CD4-positive, alpha-beta T cell treated with Interleukin-15 for 4 hours (primary cell): ENCODE measurements at places on chromosomes 5 and 9.

DNA sequence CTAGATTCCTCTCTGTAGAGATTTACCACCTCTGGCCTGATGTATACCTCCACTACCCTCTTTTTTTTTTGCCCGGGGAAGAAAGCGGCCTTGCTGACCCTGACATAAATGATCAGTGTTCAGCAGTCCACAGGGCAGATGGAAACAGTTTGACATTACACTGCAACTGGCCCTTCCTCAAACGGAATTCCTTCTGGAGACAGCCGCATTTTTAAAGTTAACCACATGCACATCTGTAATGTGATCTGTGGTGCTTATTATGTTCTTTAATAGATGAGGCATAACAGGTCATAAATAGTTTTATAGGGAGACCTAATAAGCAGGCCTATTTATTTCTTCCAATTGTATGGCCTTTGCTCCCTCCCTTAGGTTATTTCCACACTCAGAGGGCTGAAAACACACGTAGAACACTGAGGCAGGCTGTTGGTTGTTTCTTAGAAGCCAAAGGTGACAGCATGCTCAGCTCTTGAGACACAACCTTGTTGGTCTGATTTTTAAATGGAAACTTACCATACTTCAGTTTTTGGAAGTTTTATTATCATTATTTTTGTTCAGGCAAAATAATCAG lies 84.0 kb upstream of the APC start:
- DNase-seq, result no peak

DNA sequence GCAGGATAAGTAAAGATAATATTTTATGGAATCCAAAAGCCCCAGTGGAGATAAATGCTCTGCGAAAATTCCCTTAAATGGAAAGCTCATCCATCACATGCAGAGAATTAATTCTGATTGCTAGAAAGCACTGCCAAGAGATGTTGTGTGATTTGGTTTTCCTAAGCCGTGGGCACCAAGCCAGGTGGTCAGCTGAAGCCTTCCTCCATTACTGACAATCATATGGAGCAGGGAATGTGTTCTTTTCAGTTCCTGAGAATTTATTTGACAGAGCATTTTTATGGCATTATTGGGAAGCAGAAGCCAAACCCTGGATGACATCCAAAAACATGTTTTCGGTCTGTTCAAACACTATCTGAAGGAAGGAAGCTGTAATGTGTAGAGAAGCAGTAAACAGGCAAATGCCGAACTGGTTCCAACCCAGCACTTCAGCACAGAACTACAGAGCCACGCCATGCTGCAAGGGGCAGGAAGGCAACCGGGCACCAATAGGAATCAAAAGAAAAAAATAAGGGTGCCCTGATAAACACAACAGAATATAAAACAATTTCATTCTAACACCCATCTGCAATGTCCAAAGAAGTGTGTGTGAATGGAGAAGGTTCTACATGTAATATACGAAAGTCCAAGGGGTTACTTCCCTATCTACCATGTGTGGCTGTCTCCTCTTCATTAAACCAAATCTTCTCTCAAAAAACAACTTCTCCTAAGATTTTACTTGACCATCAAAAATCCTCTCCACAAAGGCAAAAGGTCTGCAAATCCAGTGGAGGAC lies 12.3 kb downstream of the ARSB start:
- DNase-seq, result no peak

- no peak for DNase-seq
Observed at GRCh38 chr9:136578915-136579649, 33.2 kb upstream of the NOTCH1 start.

DNA sequence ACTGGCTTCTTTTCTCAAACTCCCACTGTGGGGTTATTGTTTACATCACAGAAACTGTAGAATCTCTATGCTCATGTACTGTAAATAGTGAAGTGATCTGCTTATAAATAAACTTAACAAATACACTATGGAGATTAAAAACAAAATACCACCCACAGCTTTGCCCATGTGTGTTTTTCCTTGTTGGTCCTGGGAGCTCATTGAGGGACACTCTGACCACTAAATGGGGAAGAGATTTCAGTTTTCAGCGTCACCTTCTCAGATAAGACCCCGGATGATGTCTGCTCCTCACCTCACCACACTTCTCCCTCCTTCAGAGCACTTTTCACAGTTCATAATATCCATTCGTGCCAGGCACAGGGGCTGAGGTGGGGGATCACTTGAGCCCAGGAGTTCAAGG lies 89.7 kb downstream of the PDE6A start:
- DNase-seq, result no peak

DNA sequence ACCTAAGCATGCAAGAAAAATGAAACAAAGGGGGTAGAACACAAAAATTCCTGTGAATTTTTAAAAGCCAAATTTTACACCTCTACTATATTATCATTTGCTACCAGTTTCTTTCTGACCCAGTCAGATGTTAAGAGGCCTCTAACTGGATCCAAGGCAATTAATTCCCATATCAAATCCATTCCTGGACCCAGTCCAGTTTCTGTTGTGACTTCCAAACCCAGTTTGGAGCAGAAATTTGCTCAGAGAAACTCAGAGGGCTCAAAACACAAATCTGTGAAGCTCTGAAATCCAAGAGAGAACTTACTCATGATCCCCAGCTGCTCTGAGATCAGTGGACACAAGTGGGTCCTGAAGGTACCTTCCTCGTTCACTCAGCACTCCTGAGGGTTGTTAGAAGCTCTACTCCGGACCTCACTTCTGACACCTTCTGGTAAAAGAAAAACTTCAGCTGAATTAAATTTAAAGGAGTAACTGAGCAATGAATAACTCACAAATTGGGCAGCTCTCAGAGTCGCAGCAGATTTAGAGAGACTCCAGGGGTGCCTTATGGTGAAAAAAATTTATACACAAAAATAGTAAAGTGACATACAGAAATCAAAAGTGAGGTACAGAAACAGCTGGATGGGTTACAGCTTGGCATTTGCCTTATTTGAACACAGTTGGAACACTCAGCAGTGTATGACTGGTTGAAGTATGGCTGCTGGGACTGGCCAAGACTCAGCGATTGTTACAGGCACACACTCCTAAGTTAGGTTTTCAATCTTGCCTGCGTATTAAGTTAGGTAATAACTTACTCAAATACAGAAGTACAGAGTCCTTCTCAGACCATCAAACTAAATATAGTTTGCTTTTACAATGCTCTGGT lies 32.4 kb downstream of the INSL4 start:
- DNase-seq, result peak; percentile 12

GRCh38 chr9:134532084-134532483 lies 109.5 kb upstream of the COL5A1 start:
- no peak for DNase-seq

GRCh38 chr9:72577212-72577753 lies 55.9 kb downstream of the TMC1 start:
- DNase-seq, result no peak

GRCh38 chr9:120636194-120636957 lies 56.4 kb upstream of the CDK5RAP2 start:
- no peak for DNase-seq

DNA sequence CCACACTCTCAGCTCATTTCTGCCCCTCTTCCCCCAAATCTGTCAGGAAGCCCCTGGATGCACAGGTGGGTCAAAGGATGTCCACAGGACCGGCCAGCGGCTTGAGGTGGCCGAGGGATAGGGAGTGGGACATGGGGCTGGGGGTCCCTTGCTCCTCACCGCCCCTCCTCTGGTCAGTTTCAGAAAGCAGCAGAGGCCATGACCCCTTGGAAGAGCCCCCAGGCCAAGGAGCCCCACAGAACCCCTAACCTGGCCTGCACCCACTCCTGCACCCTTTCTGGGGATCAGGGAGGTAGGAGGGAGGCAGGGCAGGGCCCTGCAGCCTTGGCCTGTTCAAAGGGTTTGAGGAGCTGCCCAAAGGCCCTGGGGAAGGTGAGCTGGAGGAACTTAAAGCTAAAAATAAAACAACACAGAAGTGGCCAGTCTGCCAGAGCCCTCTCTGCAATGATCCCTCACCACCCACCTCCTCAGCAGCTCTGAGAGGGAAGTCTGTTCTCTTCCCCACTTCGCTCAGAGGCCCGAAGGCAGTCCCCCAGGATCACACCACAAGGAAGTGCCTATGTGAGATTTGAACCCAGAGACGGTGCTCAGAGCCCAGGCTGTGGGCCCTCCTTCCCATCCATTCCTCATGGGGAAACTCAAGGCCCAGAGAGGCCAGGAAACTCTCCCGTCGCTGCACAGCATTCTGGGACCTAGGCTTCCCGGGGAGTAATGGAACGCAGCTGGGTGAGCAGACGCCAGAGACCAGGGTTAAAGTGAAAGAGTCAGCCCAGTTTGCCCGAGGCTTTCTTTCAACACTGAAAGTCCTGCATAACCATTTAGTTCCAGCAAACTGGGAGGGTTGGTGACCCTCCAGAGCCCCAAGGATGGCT lies 910 bp downstream of the ENG start:
- no peak for DNase-seq

GRCh38 chr9:91712811-91713210 lies 237.2 kb downstream of the ROR2 start:
- no peak for DNase-seq

DNA sequence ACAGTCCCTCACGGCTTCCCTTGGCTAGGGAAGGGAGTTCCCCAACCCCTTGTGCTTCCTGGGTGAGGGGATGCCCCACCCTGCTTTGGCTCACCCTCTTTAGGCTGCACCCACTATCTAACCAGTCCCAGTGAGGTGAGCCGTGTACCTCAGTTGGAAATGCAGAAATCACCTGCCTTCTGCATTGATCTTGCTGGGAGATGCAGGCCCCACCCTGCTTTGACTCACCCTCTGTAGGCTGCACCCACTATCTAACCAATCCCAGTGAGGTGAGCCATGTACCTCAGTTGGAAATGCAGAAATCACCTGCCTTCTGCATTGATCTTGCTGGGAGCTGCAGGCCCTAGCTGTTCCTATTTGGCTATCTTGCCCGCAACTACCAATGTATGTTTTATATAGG lies 44.7 kb downstream of the CCL28 start:
- DNase-seq, result no peak

DNA sequence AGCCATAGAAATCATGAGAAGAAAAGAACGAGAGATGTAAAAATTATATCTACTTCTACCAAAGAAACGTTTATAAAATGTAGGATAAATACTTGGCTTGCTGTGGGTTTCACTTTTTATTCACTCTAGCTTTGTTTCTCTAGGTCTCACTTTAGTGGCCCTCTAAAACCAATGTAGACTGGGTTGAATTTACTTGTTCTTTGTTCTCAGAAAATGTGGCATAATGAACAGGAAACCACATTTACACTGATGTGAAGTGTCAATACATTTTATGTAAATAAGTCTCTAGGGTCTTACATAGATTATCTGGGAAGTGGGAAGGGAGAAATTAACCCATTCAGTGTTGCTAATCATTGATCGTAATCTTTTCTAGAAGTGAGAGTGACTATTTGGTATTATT lies 58.9 kb downstream of the PLPPR1 start:
- no peak for DNase-seq

- no peak for DNase-seq
Observed at GRCh38 chr9:69211424-69212036, 37.5 kb downstream of the TJP2 start.

- no peak for DNase-seq
Observed at GRCh38 chr9:85045271-85045670, 375.7 kb downstream of the NTRK2 start.

DNA sequence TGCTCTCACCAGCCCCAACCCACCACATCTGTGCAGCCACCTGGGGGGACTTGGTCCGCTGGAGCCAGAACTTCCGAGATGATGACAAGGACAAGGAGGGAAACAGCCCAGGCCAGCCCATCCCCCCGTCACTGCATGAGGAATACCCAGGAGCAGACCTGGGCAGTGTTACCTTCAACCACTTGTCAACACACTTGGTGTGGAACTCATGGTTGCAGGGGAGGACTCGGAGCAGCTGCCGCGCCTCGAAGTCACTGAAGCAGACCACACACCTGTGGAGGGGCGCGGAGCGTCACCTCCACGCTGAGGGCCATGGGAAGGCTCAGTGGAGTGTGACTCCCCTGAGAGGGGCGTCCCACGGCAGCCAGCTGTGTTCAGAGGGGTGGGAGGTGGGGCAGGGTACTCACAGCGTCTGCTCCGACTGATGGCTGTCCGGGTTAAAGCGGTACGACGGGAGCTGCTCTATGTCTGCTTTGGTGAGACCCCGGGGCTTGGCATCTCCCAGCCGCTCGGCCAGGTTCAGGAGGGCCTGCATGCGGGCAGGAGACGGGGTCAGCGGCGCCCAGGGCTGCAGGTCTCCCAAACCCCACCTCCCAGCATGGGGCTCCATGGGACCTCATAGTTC lies 8.0 kb downstream of the RNF44 start:
- no peak for DNase-seq

- DNase-seq, result no peak
Observed at GRCh38 chr5:121108725-121109124, 644.6 kb downstream of the PRR16 start.

GRCh38 chr5:172648755-172649154 lies 7.7 kb downstream of the NEURL1B start:
- DNase-seq, result no peak

GRCh38 chr9:79145442-79145841 lies 426.3 kb upstream of the TLE4 start:
- no peak for DNase-seq

- no peak for DNase-seq
Observed at GRCh38 chr5:68264024-68264956, 48.7 kb downstream of the PIK3R1 start.

GRCh38 chr5:24222876-24223275 lies 421.9 kb downstream of the CDH10 start:
- no peak for DNase-seq

DNA sequence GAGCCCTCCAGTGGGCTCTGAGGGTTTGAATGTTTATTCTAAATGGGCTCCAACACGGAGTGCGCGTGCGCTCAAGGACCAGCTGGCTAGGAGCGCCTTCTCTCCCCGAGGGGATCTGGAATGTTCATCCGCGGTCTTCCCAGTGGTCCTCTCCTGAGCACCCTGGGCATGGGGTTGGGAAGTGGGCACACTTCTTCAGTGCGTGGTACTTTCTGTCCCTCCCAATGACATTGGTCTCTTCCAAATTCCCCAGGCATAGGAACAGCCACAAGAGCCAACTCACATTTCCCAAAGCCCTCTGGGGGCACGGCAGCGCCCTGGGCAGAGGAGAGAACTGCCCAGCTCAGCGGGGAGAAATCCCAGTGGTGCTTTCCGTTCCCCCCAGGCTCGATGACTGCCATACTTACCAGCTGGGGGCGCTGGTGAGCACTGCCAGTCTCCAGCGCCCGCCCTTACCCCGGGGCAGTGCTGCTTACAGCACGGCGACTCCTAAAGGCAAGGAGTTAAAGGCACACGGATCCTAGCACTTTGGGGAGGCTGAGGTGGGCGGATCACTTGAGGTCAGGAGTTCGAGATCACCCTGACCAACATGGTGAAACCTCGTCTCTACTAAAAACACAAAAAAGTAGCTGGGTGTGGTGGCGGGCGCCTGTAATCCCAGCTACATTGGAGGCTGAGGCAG lies 29.9 kb upstream of the OBP2B start:
- DNase-seq, result peak; percentile 45

DNA sequence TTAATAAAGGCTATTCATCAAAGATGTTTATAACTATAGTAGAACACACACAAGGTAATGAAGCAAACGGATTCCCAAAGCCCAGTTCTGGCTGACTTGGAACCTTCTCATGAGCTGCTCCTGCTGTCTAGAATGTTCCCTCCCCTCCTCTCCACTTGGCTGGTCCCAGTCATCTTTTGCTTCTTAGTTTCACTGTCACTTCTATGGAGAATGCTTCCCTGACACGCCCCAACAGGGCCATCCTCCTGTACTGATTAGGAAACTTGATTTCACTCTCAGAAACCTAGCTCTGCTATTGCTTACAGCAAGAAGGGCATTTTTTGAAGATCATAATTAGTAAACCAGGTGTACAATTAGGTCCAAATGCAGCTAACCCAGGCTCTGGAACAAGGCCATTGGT lies 3.2 kb upstream of the RAPGEF1 start:
- DNase-seq, result no peak

GRCh38 chr9:109593612-109594011 lies 95.5 kb upstream of the PTPN3 start:
- no peak for DNase-seq
